ENCODE measurements at places on chromosomes 11 and 22.

- DNase-seq = no peak
Observed at GRCh38 chr11:27977031-27977430, 130.9 kb downstream of the KIF18A start.

DNA sequence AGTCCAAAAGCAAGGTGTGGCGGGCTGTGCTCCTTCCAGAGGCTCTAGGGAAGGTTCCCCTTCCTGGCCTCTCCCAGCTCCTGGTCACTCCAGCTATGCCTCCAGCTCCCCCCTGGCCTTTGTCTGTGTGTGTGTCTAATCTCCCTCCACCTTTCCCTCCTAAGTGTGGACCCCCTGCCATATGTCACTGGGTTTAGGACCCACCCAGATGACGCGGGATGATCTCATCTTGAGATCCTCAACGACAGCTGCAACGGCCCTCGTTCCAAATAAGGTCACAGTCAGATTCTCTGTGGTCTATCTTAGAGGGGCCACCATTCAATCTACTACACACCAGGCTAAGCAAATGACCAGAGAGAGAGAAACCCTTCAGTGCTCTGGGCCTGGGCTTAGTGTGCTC, 107.9 kb downstream of the ARHGAP8 start:
- no peak for DNase-seq

DNA sequence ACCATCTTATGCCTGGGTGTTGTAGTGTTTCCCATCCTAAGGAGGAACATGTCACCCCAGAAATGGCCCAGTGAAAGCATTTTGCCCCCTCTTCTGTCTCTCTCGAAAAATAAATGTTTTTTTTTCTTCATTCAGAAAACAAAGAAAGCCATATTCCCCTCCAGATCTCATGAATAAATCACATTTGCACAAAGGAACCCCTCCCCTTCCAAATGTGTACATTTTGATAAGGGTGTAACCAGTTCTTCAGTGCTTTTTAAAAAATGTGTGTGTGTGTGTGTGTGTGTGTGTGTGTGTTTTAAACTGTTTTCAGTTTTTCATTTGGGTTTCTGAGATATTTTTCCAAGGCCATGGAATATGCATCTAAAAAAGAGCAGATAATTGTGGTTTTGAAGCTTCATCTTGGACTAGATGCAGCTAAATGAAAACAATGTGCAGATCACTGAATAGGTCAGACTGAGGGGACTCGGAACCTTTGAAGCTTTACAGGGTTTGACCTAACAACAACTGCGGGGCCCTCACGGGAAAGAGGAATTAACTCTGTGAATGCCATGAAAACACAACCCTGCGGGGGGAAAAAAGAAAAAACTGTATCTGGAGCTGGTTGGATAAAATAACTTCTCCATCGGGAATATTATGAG, 76.4 kb downstream of the YAP1 start:
- DNase-seq = no peak

- no peak for DNase-seq
Observed at GRCh38 chr22:30080805-30081204, 541 bp downstream of the HORMAD2 start.

All from activated T-cell treated with anti-CD3 and anti-CD28 coated beads for 4 hours (primary cell).